H54 (cell line): ENCODE measurements at places on chromosomes 12 and 14.

DNA sequence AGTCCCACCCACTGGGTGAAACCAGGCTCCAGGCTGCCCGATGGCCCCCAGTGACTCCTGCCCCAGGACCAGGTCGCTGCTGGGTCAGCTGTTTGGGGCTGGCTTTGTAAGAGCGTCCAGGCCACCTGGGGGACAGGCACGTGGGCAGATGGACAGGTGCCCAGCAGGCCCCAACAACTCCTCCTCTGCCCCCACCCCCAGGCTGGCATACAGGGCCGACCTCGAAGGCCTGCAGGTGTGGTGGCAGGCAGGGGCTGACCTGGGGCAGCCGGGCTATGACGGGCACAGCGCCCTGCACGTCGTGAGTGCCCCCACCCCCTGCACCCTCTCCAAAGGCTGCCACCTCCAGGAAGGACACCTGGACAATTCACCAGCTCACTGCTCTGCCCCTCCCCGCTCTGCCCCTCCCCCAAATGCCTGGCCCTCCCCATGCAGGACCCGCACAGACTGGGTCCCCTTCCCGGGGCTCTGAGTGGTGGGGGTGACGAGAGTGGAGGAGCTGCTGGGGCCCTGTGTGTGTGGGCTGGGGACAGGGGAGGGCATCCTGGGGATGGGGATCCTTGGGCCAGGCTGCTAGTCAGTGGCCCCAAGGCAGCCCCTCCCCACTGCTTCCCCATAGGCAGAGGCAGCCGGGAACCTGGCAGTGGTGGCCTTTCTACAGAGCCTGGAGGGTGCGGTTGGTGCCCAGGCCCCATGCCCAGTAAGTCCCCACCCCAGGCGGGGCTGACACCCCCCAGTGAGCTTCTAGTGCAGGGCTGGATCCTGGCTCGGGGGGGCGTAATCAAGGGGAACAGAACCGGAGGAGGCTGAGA is 26.0 kb downstream of the ASPG start:
- no peak for DNase-seq

GRCh38 chr12:51441583-51441982 is 17.0 kb downstream of the SLC4A8 start:
- no peak for DNase-seq

- no peak for DNase-seq
Measured at GRCh38 chr14:58414845-58415244, 12.5 kb downstream of the TIMM9 start.

- DNase-seq, result no peak
Measured at GRCh38 chr12:75971253-75971652, 60.3 kb downstream of the PHLDA1 start.

GRCh38 chr12:78331753-78332152 is 501.1 kb downstream of the NAV3 start:
- no peak for DNase-seq

GRCh38 chr14:54052696-54053385 is 96.2 kb upstream of the BMP4 start:
- no peak for DNase-seq

- no peak for DNase-seq
Measured at GRCh38 chr12:89098441-89099112, 253.7 kb downstream of the DUSP6 start.

DNA sequence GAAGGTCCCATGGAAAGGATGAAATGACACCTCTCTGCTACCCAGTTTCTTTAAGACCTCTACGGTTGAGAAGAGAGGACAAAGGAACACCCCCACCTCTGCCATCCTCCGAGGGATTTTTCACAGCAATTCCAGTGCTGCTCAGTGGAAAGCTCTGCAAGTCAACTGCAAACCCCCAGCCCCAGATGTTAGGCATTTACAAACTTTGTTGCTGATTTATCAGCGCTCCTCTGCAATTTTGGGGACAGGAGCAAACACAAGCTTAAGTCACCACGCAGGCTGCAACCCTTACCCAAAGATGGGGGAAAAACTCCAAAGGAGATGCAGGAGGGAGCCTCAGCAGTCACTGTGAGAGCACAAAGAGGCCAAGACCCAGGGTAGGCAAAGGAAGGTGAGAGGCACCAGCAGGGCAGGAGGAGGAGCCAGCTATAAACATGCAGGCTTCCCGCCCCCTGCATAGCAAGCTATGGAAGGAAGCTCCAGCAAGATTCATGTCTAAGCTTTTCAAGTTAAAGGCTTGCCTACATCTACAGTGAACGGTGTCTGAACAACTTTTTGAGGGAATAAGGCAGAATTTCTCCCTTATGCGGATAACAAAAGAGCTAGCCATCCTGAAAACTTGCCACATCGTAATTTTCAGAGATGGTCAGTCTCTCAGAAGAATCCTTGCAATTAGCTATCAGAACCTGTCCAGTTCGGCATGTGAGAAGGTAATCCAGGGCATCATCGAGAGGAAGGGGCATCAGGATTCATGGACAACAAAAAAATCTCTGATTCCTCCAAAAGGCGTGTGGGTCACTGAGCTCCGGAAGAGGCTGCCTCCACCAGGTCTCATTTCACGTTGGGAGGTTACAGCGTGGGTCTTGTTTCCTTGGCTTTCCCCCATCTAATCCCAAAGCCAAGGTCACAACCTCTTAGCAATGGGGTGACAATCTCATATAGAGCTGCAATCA is 3.9 kb downstream of the CTDSP2 start:
- DNase-seq, result no peak

DNA sequence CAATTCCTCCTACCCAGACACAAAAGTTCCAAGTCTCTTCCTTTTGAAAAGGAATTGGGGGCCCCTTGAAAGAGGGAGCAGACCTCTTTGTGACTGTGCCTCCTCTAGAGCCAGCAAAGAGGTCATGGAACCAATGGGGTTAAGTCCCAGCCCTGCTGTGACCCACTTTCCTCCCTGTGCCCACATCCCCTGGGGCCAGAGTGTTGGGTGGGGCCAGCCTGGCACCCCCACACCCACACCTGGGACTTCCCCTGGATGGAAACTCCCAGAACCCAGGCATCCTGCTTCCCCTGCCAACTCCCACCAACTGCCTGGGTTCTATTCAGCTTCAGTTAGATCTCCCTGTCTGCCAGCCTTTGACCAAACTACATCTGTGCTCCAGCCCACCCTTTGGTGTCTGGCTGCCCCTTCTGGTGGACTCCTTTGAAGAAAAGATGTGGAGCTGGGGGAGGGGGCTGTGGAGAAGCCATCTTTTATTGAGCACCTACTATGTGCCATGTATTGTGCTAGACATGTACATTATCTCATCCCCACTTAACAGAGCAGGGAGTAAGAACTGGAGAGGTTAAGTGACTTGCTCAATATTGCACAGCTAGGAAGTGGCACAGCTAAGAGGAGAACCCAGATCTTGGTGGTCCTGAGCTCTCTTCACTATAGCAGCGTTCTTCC is 4.6 kb upstream of the RARG start:
- DNase-seq, result no peak

DNA sequence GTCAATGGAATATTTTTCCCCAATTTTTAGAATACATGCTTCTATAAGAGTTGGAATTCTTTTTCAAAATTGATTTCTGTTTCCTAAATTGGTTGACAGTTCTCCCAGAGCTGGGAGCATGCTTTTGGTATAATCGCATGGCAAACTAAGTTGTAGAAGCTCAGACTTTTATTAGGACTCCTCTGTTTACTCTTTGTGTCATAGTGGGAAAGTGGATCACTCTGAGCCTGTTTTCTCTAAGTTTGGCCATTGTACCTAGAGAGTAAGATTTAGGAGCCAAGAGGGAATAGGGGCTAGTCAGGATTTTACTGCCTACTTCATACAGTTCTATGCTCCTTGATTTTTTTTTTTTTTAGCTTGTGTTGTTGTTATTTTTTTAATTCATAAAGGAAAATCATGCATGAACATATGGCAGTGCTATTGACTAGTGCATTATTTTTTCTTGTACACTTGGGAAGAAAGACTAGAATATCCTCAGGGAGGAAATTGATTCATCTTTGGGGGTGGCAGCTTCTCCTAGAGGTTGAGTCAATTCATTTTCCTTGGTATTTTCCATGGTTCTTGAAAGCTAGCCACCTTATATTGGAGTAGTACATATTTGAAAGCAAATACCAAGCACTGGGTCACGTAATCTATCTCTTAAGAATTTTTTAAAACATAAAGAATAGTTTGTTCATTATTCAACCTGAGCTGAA is 77.7 kb upstream of the TRAF3 start:
- no peak for DNase-seq
